Stimulated activated CD4-positive, alpha-beta T cell treated with anti-CD3 and anti-CD28 coated beads, Interleukin-12 subunit alpha, Interleukin-12 subunit beta, amount 100 ng/mL, for 4 hours (primary cell): ENCODE measurements at places on chromosomes 11 and 22.
A peak's percentile ranks its signal among the peaks of the same experiment; 100 is the strongest.

- no peak for DNase-seq
Measured at GRCh38 chr11:6319001-6319703, 1.1 kb downstream of the CAVIN3 start.

DNA sequence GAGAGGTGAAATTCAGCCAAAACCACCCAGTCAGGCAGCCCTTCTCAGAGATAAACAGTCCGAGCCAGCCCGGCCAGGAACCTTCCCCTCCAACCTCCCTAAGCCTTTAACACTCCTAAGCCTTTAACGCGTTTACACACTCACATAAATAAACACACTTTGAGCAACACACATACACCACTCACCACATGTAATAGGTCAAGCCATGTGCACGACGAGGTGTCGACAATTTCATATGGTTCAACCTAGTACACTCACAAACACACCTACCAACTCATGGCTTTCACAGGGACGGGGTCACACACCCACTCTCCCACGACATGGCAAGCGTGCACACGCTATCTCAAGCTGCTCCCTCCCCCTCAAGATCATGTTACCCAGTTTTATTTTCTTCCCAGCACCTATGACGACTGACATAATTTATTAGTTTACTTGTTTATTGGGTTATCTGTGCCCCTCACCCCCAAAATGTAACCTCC lies 15.5 kb downstream of the SLC43A1 start:
- no peak for DNase-seq

DNA sequence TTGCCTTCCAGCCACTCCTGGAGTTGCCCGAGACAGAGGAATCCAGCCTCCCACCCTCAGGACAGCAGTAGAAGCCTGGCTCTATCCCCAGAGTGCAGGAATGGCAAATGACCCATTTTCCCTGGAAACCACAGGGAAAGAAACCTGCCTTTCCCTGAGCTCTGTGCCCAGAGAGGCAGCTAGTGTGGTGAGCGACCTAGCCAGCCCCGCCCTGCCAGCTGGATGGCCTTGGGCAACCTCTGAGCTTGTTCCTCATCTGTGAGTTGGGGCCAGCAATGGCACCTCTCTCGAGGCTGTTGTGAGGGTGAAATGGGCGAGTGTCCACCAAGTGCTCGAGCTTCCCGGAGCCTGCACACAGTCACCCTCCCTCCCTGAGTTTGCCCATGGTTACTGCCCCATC lies 3.7 kb downstream of the OMP start:
- DNase-seq, result no peak

GRCh38 chr11:62402226-62402959 lies 16.4 kb upstream of the SCGB1A1 start:
- peak; percentile 55 for DNase-seq

- DNase-seq, result no peak
Measured at GRCh38 chr11:110027627-110028371, 65.4 kb upstream of the ZC3H12C start.

DNA sequence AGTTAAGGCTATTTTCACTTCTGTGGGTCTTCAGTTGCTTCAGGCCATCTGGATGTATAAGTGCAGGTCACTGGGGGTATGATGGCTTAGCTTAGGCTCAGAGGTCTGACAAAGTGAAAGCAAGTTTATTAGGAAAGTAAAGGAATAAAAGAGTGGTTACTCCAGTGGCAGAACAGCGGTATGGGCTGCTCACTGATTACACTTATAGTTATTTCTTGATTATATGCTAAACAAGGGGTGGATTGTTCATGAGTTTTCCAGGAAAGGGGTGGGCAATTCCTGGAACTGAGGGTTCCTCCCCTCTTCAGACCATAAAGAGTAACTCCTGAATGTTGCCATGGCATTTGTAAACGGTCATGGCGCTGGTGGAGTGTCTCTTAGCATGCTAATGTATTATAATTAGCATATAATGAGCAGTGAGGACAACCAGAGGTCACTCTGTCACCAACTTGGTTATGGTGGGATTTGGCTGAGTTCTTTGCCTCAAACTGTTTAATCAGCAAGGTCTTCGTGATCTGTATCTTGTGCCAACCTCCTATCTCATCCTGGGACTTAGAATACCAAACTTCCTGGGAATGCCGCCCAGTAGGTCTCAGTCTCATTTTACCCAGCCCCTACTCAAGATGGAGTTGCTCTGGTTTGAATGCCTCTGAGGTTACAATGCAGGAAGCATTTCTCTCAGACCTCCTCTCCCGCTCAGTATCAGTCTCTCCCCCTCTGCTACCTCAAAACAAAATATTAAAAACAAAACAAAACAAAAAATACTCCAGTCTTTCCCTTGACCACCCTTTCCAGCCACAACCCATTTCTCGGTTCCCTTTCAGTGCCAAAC lies 106.6 kb upstream of the SLC22A12 start:
- DNase-seq, result no peak
